ENCODE measurements at places on chromosomes 11 and 22.

DNA sequence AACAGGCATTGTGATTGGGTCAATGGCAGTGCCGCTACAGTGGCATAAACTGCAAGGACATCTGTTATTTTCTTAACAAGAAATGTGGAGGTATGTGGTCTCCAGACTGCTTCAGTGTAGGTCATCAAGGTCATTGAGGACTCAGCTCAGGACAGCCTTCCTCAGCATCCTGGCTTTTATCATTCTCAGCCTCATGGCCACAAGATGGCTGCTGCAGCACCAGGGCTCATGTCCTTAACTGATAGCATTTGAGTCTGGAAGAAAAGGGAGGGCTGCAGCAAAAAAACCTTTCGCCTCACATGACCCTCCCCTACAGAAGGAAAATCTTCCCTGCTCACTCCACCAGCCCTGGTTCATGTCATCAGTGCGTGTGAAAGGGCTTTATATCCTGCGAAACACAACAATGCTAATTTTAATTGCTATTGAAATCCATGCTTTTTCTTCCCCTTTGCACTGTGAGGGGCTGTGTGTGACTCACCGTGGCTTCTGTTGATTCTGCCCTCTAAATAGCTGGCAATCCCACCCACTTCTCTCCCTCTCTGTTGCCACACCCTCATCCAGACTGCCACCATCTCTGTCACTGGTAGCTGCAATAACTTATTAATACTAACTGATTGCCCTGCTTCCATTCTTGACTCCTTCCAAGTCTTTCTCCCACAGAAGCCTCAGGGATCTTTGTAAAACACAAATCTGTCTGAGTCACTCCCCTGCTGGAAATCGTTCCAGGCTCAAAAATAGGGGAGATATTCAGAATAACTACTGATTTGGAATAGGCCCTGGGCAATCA is 43.8 kb downstream of the CHRDL2 start:
- peak; percentile 65 for DNase-seq

- no peak for DNase-seq
These were observed 23.1 kb upstream of the IRAG1 start for GRCh38 chr11:10716543-10717259.

DNA sequence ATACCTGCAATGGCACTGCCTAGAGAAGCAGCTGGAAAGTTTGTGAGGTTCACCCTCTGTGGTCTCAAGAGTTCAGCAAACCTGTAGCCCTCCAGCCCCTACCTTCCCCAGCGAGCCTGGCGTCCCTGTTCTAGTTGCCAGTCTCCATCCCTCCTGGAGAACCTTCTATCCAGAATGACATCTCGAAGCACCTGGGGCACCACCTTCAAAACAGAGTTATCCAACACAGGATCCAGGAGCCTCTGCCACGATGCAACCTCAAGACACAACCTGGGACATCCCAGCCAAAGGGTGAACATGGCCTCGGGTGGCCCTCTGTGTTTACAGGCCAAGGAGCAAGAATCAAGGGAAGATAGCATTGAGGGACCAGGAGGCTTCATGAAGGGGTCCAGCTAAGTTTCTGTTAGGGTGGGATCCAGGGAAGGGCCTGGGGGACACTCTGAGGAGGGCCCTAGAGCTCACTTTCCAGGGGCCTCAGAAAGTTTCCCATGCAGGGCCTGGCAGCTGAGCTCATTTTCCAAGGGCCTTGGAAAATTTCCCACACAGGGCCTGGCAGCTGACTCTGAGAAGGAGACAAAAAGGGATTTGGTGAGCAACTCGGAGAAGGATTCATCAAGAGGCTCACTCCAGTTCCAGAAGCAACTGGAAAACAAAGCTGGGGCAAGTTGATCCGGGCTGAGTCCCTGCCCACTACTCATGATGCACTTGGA is 36.9 kb upstream of the SYT13 start:
- DNase-seq: no peak

GRCh38 chr22:41799486-41800347 is 762 bp upstream of the CCDC134 start:
- peak; percentile 21 for DNase-seq

GRCh38 chr11:22539821-22540256 is 85.8 kb downstream of the FANCF start:
- DNase-seq: peak; percentile 17

DNA sequence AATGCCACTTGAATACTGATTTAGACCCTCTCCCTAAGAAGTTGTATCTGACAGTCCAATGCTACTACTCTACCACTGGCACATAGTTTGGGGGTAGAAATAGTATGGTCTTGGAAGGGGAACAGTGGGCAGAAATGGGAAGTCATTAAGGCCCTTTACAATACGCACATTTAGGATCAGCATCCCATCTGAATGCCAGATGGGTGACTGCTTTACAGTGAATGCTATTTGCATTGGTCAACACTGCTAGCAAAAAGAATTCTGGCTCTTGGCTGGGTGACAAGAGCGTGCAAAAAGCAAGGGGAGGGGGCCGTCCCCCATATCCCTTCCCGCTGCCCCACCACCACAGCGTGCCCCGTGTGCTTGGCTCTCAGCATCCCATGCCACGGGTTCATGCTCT is 104.7 kb upstream of the BID start:
- no peak for DNase-seq

GRCh38 chr11:67654225-67654624 is 3.7 kb upstream of the ACY3 start:
- no peak for DNase-seq

DNA sequence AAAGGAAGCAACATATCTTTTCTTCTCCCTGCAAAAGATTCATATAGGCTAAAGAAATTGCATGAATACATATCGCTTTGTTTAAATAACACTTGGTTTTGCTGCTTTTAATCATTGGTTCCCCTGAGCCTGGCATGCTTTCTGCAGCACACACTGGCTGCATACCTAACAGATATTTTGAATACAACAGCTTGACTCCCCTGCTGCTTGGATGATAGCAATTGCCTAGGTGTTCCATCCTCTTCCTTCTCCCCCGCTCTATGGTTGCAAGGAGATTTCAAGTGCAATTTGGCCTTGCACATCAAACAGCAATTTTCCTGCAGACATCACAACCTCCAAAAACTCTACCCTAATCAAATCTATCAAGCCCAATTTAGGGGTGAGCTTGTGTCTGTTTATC is 430.0 kb downstream of the NTM start:
- DNase-seq: no peak

DNA sequence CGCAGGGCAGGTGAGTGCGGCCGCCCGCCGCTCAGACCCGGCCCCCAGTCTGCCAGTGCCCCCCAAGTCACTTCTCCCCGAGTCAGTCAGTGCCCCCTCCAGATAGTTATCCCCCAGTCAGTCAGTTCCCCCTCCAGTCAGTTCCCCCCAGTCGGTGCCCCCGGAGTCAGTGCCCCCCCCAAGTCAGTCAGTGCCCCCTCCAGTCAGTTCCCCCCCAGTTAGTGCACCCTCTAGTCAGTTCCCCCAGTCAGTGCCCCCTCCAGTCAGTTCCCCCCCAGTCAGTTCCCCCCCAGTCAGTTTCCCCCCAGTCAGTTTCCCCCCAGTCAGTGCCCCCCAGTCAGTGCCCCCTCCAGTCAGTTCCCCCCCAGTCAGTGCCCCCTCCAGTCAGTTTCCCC is 411 bp downstream of the PPP6R2 start:
- no peak for DNase-seq

DNA sequence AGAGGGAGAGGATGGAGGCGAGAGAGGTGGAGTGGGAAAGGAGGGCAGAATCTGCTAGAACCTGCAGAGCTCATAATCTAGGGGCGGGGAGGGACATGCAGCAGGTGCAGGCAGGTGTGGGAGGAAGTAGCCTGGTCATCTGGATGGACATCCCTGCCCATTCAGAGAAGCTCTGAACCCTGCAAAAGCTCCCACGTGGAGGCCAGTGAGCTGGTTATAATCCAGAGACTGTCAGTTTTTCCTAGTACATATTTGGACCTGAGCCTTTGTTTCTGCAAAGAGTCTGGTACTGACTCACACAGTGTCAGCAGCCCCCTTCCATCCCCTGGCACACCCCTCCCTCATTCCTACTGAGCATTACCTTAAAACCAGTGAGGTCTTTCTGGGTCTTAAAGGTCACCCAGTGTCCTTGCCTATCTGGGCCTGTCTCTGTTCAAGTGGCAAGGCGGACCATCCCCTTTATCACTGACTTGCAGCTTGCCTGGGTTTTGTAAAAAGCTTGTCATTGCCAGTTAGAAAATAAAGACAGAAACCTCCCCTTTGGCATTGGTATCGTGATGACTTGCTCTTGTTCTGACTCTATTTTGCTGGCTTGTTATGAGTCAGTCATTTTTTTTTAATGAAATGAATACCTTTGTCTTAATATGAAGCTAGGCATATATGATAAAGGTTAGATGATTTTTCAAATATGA is 26.1 kb downstream of the PTPRJ start:
- DNase-seq: peak; percentile 85

DNA sequence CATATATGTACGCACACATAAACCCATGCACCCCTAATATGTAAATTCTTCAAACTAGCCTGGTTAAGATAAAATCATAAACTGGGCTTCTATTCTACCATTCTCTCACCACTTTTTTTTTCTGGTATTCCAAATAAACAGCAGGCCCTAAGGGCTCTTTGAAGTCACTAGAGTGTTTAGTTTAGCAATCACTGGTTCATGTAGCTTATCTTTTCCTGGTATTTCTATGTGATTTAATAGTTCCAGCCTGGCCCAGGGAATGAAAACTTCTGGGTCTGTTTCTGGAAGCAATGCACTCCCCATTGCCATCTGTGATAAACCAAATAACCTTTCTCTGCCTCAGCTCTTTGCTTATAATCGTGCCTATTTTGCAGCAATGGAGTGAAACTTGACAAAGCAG is 10.7 kb upstream of the MPPED2 start:
- DNase-seq: no peak

- DNase-seq: no peak
These were observed 542.5 kb upstream of the LARGE1 start for GRCh38 chr22:34462795-34463194.

DNA sequence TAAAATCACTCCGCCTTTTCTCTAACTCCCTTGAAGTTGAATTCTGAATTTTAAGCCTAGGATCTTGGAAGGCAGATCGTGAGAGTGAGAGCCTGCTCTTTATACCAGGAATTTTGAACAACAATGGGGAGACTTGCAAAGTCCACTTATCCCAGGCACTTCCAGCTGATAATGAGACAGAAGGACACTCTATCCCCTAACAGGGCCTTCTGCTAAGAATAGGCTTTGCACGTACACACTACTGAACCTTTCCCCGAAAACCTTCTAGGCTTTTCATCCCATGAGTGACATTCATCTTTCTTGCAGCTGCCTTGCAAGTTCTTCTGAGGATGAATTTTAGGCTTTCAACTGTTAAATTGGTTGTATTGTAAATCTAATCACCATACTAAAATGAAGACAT is 44.0 kb upstream of the WT1 start:
- no peak for DNase-seq

GRCh38 chr11:126485021-126485792 is 129.7 kb downstream of the ST3GAL4 start:
- DNase-seq: peak; percentile 25

- DNase-seq: peak; percentile 83
These were observed 16.9 kb upstream of the SPTY2D1 start for GRCh38 chr11:18650859-18651557.

DNA sequence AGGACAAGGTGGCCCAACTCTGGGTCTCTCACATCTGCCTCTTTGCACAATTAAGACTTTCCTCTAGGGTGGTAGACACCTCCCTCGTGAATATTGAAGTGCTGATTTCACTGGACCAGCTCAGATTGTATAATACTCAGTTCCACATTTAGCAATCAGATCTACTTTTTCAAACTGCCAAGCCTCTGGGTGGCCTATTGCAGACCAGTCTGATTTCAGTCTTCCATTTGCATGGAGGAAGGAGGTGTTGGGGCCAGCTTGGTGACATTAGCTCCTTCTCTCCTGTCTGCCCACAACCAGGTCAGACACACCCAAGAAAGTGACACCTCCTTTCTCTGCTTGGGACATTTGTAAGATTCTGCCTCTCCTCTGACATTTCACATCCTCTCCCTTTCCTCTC is 78.2 kb downstream of the PPFIBP2 start:
- no peak for DNase-seq

DNA sequence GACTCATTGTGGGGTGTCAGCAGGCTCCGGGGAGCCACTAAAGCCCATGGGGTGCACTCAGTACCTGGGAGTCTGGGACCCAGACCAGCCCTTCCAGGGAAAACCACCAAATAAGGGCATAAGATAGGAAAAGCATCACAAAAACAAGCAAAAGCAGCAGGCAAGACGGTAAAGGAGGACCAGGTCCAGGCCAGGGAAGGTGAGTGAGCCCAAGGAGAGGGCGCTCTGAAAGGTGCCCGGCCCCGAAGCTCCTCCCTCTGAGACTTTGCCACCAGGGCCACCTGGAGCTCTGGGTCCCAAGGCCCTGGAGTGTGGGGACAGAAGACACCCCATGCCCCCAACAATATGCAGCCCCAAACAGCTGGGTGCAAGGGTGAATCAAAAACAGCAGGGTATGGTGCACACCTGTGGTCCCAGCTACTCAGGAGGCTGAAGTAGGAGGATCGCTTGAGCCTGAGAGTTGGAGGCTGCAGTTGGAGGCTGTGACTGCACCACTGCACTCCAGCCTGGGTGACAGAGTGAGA is 5.2 kb upstream of the IL17REL start:
- no peak for DNase-seq

DNA sequence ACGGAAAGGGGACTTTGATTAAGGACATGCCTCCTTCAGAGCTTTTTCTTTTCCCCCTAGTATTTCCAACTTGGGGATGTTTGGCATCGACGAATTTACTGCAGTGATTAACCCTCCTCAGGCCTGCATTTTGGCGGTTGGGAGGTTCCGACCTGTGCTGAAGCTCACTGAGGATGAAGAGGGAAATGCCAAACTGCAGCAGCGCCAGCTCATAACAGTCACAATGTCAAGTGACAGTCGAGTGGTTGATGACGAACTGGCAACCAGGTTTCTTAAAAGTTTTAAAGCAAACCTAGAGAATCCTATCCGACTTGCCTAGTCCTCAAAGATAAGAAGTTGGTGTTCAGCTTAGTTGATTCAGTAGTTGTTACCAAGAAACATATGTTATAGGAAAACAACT is 78.4 kb downstream of the PDHX start:
- no peak for DNase-seq

DNA sequence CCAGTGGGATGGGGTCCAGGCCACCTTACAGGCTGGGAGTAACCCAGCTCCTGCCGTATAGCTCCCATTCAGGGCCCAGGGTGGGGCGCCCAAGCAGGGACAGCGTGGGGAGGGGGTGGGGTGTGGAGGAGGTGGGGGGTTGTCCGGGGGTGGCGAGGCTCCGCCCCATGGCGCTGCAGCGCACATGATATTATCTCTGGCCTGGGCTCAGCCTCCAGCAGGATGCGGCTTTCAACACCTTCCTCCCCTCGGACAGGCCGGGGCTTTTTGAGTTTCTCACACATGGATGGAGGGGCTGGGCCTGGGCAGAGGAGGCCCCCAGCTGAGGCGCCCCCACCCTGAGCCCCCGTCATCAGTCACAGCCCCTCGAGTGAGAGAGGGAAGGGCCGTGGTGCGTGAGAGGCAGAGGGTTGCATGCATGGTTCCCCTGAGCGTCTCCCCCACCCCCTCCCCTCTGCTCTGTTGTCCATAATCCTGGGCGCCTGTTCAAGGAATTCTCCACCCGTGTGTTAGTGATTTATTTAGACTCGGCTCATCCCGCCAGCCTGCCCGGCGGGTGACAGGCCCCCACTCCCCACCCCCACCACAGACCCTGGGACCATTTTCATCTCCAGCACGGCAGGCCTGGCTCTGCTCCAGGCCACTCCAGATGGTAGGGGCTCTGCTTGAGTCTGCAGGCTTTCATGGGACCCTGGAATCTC is 44.9 kb downstream of the WNT11 start:
- DNase-seq: peak; percentile 47

Data from fibroblast of the aortic adventitia (primary cell).